Muscle of back (tissue), 13 donors: ENCODE measurements at places on chromosomes 6 and 20.

- no peak for DNase-seq
These were observed 601.9 kb downstream of the HTR1B start for GRCh38 chr6:76861403-76861802.

- DNase-seq, result no peak
These were observed 99.7 kb upstream of the ZNF217 start for GRCh38 chr20:53693262-53693871.

- DNase-seq, result no peak
These were observed 394.8 kb downstream of the QKI start for GRCh38 chr6:163809364-163809763.

GRCh38 chr6:125674230-125674629, 75.2 kb upstream of the HEY2 start:
- DNase-seq, result no peak

GRCh38 chr20:60788070-60788469, 464.0 kb upstream of the CDH4 start:
- no peak for DNase-seq

GRCh38 chr6:24391756-24392405, 10.9 kb upstream of the MRS2 start:
- DNase-seq, result no peak

GRCh38 chr6:26553635-26554446, 15.7 kb downstream of the HMGN4 start:
- peak; percentile 91 for DNase-seq

- DNase-seq, result no peak
These were observed 902 bp downstream of the ZNF337 start for GRCh38 chr20:25695532-25696370.

DNA sequence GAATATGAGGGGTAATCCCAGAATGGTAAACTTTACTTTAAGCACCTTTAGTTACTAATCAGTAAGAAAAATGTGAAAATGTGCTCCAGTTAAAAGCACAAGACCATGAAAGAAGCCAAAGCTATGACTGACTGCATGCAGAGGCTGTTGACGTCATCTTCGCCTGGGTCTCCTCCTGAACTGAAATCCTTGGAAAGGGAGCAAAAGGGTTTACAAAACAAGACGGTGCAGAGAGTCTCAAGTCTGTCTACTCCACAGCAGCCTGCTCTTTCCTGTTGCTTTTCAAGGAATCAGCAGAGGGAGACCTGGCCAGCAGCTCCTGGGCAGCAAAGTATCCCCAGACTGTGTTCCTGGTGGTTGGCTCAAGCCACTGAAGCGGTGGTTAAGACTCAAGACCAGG, 10.2 kb downstream of the FKBP1A start:
- DNase-seq, result no peak

DNA sequence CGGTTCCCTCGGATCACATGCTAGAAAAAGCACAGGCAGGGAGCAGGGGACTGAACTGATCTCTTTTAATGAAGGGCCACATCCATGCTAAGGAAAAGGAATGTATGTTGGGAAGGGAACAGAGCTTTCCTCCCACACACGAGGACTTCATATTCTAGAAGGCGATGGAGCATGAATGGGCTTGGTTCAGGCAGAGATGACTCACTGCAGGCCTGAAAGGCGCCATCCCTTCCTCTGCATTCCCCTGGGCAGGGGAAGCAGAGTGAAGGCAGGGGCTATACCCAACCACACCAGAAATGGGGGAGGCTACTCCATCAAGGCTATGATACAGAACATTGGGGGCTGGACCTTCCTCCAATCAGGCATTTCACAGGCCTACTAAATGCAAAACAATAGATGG, 30.6 kb downstream of the ELMO2 start:
- DNase-seq, result no peak

DNA sequence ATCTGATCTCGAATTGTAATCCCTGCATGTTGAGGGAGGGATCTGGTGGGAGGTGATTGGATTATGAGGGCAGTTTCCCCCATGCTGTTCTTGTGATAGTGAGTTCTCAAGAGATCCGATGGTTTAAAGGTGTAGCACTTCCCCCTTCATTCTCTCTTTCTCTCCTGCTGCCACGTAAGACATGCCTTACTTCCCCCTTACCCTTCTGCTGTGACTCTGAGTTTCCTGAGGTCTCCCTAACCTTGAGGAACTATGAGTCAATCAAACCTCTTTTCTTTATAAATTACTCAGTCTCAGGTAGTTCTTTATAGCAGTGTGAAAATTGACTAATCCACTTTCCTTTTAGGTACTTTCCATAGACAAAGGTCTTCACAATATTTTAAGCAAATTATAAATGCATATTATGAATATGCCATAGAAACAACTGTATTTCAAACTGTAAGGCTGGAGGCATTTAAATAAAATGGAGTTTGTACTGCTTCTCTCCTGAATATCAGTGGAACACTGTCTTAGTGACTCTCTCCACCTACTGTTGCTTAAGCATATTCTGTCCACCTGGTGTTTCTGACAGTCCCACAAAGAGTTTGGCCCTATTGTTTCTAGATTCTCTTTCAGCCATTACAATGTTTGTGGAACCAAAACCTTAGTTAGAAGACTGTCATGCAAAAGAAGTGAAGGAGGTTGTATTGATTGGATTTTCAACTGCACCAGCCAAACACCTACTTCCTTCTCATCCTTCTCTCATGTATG, 24.3 kb upstream of the IL17A start:
- DNase-seq, result no peak

DNA sequence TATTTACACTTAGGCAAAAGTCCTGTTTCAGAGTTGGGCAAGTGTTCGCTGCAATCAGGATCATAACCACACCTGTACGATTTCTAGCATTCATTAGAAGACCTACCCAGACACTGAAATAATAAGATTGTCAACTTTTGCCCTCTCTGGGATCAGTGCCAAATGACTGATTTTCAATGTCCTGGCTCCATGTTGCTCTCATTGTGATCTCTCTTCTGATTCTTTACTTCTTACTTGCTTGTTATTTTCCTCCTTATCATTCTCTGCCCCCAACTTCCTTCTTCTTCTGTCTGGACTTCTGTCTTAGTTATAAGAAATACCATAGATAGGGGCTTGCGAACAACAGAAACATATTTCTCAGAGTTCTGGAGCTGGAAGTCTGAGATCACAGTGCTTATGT, 94.4 kb upstream of the BMP2 start:
- no peak for DNase-seq

GRCh38 chr6:128095362-128095761, 194.5 kb upstream of the THEMIS start:
- DNase-seq, result no peak

GRCh38 chr6:55293116-55293515, 34.2 kb upstream of the GFRAL start:
- no peak for DNase-seq

- no peak for DNase-seq
These were observed 1.3 kb upstream of the CST9L start for GRCh38 chr20:23569570-23569969.
